IMR-90 (cell line): ENCODE measurements at places on chromosomes 16 and 17. TPM values are rescaled to one million over a fixed set of nuclear protein-coding genes. Genes with fewer than 3 reads are reported as not detected.

Gene TRIM72
- total RNA-seq = not detected in 2 replicates

Gene JPH3
- total RNA-seq = under 0.01 TPM in 1 of 2 replicates, not detected in the other

Gene MYH8
- not detected in 2 replicates for total RNA-seq

Gene KRTAP2-1
- not detected in 2 replicates for total RNA-seq

Gene RPGRIP1L
- total RNA-seq = 10.4 and 18.3 TPM in 2 replicates

Gene CCDC200
- total RNA-seq = not detected in 2 replicates

Gene UQCRC2
- total RNA-seq = 234 and 284 TPM in 2 replicates

Gene TCAP
- total RNA-seq = under 0.01 TPM in 2 replicates

Gene HLF
- 0.18 TPM in 1 of 2 replicates, not detected in the other for total RNA-seq

Gene STH
- not detected in 2 replicates for total RNA-seq

Gene ATP6V0A1
- 18.8 and 23.6 TPM in 2 replicates for total RNA-seq

Gene CTRB2
- not detected in 2 replicates for total RNA-seq

Gene DRC7
- not detected in 2 replicates for total RNA-seq

Gene KRT9
- total RNA-seq = not detected in 2 replicates

GRCh38 chr16:21628121-21628726 is 24.2 kb downstream of the IGSF6 start:
- no peak for DNase-seq

GRCh38 chr16:75064403-75065148 is 52.0 kb downstream of the LDHD start:
- DNase-seq = peak; percentile 39

DNA sequence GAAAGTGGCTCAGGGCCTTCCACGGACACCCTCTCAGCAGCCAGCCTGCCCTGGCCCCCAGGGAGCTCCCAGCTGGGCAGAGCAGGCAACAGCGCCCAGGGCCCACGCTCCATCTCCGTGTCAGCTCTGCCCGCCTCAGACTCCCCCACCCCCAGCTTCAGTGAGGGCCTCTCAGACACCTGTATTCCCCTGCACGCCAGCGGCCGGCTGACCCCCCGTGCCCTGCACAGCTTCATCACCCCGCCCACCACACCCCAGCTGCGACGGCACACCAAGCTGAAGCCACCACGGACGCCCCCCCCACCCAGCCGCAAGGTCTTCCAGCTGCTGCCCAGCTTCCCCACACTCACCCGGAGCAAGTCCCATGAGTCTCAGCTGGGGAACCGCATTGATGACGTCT is 48.3 kb upstream of the LGALS9 start:
- DNase-seq = no peak

- DNase-seq = no peak
Measured at GRCh38 chr17:77441940-77442339, 301.2 kb downstream of the SEC14L1 start.

- no peak for DNase-seq
Measured at GRCh38 chr16:11510178-11510973, 76.3 kb downstream of the LITAF start.

DNA sequence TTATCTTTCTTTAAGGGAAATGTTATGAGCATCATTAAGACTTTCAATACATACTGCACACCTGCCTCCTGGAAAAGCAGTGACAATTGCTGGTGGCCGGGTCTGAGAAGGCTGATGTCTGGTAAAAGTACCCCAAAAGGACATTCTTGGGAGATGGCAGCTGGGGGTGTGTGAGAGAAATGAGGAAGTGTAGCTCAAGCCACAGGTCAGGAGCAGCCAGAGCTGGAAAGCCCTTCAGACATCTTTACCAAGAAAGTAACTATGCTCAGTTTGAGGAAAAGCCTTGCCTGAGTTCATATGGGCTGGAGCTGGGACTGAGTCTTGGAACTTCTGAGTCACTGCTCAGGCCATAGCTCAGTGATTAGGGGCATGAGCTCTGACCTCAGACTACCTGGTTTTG is 94.7 kb upstream of the N4BP1 start:
- DNase-seq = no peak

DNA sequence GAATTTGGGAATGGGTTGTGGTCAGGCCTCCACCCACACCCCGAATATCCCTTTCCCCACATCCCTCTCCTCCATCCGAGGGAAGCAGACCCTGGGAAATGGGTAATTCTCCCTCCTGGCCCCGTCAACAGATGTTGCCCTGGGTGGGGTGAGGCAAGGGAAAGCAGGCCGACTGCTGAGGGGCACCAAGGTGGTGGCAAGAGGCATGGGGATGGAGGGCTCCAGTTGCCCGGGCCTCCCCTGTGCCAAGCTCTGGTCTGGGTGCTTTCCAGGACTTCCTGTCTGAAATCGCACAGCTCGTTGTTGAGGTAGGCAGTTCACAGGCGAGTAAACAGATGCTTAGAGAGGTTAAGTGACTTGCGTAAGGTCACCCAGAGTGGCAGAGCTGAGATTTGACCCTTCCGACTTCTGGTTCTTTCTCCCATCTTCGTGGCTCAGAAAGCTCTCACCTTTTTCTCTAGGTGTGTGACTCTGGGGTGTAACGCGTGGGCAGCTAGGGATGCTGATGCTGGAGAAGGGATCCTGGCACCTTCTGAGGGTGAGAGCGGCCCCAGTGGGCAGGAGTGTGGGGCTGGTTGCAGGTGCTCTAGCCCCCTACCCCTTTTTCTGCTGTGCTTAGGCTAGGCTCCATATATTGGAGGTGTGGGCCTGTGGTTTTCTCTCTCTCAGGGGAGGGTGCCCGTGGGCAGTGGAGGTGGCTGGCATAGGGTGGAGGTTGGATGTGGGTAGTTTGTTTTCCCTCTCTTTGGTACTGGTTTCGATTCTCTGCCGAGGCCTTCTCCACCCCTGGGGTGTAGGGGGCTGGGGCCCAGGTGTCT is 17.2 kb downstream of the RARA start:
- DNase-seq = no peak

- no peak for DNase-seq
Measured at GRCh38 chr16:79809376-79809775, 208.8 kb upstream of the MAF start.

GRCh38 chr16:1105888-1106620 is 10.0 kb upstream of the C1QTNF8 start:
- peak; percentile 33 for DNase-seq

GRCh38 chr16:84331998-84332780 is 36.1 kb upstream of the ATP2C2 start:
- no peak for DNase-seq

DNA sequence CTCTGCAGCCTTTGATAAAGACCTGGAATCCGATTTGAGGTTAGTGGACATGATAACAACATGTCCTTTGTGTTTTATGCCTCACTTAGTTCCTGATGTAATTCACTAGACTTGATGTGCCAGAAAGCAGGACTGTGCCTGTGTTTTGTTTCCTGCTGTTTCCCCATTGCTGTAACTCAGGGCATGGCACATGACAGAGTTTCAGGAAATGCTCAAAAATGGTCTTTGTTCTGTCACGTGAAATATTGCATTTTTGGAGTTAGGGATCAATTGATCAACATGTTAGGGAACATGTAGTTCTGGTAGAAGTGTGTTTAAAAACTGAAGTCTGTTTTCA is 32.8 kb downstream of the DHX38 start:
- no peak for DNase-seq

GRCh38 chr17:7849130-7849750 is 5.6 kb upstream of the TMEM88 start:
- no peak for DNase-seq

GRCh38 chr17:8080799-8081219 is 6.7 kb downstream of the ALOX12B start:
- DNase-seq = no peak

DNA sequence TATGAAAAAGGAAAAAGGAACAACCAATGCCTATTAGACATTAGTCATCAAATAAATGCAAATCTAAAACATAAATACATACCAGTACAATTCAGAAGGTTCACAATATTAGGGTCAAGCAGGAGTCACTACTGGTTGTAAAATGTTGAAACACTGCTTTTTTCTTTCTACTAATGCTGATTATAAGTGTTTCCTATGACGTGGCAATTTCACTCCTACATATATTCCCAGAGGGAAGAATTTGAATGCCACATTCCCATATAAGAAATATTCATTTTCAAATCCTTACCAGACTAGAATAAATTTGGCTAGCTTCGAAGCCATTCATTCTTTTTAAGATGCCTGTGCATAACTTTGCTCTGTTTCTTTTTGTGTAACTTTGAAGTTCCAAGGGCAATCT is 2.6 kb upstream of the KRTAP9-2 start:
- peak; percentile 35 for DNase-seq

GRCh38 chr17:39772987-39773934 is 35.5 kb downstream of the GRB7 start:
- no peak for DNase-seq

- peak; percentile 27 for DNase-seq
Measured at GRCh38 chr17:8122924-8123694, 797 bp downstream of the HES7 start.

DNA sequence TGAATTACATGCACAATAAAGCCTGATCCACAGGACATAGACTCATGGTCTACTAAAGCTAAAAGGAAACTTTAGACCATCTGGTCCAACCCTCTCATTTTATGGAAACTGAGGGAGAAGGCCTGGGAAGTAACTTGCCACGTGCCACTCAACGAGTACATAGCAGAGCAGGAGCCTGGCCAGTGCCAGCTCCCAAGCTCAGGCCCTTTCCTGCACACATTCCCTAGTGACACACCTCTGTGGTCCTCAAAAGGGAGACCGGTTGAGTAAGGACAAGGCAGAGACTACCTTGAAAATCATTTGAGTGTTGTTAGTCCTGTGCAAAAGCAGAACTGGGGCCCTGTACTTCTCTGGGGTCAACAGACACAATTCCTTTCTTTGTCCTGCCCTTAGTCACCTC is 2.8 kb downstream of the CCL4L2 start:
- no peak for DNase-seq

GRCh38 chr17:71634376-71634775 is 486.4 kb upstream of the SOX9 start:
- no peak for DNase-seq

DNA sequence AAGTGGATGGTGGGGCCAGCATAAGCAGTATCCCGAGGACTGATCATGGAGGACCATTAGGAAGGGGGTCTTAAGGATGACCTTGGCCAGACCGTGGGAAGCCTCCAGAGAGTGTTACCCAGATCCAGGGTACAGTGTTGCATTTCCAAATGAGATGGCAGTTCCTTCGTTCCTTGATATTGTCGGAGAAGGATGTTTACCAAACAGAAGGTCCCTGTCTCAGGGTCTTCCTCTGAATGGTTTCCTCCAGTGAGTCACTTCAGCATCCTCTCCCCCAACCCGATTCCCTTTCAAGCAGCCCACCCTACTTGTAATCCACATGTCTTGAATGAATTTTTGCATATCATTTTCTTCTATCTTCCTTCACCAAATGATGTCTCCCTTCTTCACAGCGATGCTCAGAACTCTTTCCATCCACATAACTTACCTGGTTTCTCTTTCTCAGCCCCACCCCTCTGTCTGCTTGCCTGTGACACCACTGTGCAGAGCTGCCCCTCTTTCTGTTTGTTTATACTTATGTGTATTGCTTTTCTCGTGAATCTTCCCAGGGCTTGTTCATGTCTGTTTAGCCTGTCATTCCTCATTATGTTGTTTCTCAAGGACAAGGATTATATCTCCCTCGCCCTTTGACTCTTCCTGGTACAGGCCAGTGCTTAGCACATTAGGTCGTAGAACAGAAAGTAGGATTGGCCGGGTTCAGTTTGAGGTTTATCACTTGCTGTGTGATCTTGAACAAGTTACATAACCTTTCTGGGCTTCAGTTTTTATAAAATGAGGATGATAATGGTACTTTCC is 5.7 kb downstream of the GOSR2 start:
- no peak for DNase-seq

DNA sequence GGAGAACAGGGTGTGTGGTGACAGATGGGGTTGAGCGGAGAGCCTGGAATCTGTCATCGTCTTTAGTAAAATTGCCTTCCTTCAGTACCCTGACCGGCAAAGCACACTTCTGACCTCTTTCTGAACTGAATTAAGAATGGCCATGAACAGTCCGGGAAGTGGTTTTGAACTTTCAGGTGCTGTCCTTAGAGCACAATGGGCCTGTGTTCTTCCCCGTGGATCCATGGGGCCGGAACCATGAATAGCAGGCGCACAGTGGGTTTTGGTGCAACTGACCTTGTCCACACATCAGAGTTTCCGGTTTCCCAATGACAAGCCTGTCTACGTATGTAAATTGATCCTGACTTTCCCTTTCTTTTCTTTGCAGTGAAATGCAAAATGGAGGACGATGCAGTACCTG is 28.5 kb downstream of the GPRC5B start:
- DNase-seq = no peak

DNA sequence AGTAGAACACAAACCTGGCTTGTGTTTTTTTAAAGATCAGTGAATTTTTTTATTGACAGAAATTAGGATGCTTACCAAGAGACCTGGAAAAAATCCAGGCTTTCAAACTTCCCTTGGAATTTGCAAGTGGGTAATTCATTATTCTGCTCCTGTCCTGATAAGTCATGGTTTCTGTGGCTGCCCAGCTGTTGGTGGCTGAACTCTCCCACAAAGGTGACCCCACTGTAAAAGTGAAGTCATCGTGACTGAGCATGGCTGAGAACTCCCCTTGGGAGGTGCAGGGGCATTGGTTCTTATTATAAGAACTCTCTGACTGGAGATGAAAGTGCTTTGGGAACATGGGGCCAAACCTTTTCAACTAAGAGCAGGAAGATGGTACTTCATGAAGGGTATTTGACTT is 46.6 kb upstream of the TANC2 start:
- DNase-seq = peak; percentile 84

GRCh38 chr17:65684631-65685030 is 123.2 kb upstream of the AXIN2 start:
- peak; percentile 45 for DNase-seq

- no peak for DNase-seq
Measured at GRCh38 chr17:34367486-34368195, 4.6 kb upstream of the CCL1 start.

- DNase-seq = no peak
Measured at GRCh38 chr17:17545984-17546383, 45.5 kb downstream of the PEMT start.

DNA sequence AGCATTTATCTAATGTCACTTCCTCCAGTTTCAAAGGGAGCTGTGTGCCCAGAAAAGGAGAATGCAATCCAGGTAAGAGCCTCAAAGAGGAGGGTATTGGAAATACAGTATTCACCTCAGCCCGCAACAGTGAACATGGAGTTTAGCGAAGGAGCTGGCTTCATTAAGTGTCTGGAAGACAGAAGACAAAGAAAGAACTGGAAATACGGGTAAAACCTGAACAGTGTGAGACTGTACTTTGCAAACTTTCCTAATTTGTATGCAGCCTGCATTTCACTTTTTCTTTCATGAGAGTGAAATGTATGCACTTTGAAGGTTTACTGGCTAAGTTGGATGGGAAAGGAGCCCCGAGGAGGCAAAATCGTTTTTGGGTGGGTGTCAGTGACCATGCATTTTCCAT is 478.4 kb downstream of the HS3ST3B1 start:
- DNase-seq = no peak

GRCh38 chr17:55237268-55237667 is 27.5 kb upstream of the HLF start:
- no peak for DNase-seq

- peak; percentile 56 for DNase-seq
Measured at GRCh38 chr17:603406-604114, 111.1 kb downstream of the VPS53 start.

DNA sequence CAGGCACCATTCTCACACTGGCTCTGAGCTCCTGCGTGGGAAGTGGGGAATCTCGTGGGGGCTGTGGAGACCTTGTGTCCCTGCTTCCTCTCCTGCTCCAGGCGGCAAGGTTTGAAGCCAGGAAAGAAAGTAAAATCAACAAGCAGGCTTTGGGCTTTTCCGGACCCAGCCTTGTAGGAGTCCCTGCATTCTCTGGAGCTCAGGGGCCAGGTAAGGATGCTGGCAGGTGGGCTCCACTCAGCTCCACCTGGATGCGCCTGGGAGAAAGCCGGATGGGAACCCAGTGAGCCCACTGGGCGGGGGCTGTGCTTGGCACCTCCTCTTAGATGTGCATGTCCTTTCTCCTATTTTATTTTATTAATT is 362.5 kb downstream of the SEC14L1 start:
- no peak for DNase-seq

GRCh38 chr17:1130191-1130590 is 49.6 kb downstream of the ABR start:
- no peak for DNase-seq
